ENCODE measurements at places on chromosomes 2 and 18.

- DNase-seq = peak; percentile 77
Measured at GRCh38 chr2:158973116-158973956, 4.9 kb downstream of the TANC1 start.

- peak; percentile 26 for DNase-seq
Measured at GRCh38 chr2:234640657-234641056, 143.8 kb upstream of the ARL4C start.

GRCh38 chr2:9085353-9085752 is 81.9 kb upstream of the MBOAT2 start:
- no peak for DNase-seq

GRCh38 chr2:212708355-212708754 is 169.8 kb upstream of the ERBB4 start:
- DNase-seq = peak; percentile 11

DNA sequence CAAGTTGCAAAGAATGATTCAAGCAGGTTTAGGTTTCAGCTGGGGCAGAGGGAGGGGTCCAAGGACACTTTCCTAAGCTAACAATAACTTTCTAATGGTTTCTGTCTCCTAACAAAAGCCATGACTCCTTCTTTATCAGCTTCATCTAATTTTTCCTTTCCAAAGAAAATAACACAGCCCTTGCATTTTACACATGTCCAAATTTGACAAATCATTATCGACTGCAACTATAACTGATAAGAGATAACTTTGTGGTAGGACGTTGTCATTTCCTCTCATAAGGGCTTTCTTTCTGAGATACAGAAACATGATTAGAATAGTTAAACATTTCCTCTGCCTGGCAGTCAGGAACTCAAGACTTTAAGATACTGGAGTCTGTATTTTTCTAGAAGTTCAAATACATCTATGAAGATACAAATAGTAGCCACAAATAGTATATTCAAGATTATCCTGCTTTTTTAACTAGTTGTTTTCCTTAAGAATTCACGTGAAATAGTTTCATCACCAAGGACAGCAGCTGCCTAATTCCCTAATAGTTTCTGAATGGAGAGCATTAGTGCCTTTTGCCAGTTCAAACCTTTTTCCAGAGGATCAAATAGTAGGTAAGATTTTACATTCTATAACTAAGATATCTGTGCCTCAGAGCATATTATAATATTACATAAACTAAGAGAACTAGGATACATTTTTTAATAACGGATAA is 263.2 kb downstream of the EXOC6B start:
- peak; percentile 15 for DNase-seq

GRCh38 chr2:151857650-151858049 is 29.4 kb upstream of the ARL5A start:
- DNase-seq = no peak

- DNase-seq = no peak
Measured at GRCh38 chr18:41928581-41928980, 26.5 kb upstream of the PIK3C3 start.

DNA sequence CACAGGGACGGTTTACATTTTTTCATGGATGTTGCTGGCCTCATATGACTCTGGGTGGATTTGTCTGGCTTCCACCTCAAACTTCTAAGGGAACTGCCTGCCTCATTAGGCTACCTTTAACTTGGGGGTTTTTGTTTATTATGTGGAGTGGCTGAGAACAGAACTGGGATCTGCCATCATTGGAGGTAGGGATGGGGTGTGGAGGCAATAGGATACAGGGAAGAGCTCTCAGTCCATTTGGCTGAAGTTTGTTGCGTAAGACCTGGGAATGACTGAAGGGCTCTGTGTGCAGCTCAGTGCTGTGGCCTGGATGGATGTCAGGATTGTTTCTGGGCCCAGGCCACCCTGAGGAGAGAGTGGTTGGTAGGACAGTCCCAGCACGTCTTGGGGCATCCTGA is 31.2 kb downstream of the ASB1 start:
- DNase-seq = no peak
